Esophagus squamous epithelium (tissue), 5 donors: ENCODE measurements at places on chromosomes 5 and 9.

GRCh38 chr5:134029156-134029555 is 24.4 kb upstream of the VDAC1 start:
- no peak for DNase-seq

- no peak for DNase-seq
These were observed 45.1 kb downstream of the C9orf50 start for GRCh38 chr9:129575818-129576217.

GRCh38 chr9:4662989-4663792 is 1.1 kb downstream of the PLPP6 start:
- DNase-seq = no peak

DNA sequence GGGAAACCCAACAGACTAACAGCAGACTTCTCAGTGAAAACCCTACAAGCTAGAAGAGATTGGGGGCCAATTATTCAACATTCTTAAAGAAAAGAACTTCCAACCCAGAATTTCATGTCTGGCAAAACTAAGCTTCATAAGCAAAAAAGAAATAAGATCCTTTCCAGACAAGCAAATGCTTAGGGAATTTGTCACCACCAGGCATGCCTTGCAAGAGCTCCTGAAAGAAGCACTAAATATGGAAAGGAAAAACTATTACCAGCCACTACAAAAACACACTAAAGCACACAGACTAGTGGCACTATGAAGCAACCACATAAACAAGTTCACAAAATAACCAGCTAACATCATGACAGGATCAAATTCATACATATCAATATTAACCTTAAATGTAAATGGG is 131.1 kb downstream of the OR2K2 start:
- DNase-seq = no peak

GRCh38 chr9:134455934-134456755 is 129.9 kb downstream of the RXRA start:
- peak; percentile 40 for DNase-seq

GRCh38 chr9:20559231-20559890 is 62.9 kb downstream of the MLLT3 start:
- DNase-seq = no peak

GRCh38 chr9:96660692-96661248 is 5.7 kb upstream of the PRXL2C start:
- DNase-seq = no peak

- DNase-seq = no peak
These were observed 467 bp upstream of the PHF19 start for GRCh38 chr9:120877276-120878034.

DNA sequence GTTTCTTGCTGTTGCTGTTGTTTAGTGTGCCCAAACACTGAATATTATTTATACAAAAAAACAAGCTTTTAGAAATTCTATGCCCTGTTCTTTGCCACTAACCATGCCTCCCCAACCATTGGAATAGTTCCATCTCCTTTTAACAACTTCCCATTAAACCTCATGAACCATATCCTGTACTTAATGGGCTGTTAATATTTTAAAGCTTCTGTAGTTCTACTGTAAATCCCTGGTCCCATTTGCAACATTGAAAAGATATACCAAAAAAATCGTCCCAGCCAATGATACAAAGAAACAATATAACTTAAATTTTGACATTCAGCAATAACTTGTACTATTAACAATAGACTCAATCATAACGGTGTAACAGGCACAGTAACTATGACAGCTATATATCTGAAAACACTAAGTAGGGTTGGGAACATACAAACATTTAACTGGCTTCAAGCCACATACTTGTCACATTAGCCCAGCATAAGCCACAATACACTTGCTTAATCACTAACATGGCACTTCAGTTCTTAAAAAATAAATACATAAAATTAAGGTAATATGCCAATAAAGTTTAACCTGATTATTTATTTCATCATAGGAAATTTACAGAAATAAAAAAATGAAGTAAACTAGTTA is 86.1 kb downstream of the ADAMTS6 start:
- no peak for DNase-seq

- no peak for DNase-seq
These were observed 551.0 kb downstream of the ZNF608 start for GRCh38 chr5:124195411-124195810.

DNA sequence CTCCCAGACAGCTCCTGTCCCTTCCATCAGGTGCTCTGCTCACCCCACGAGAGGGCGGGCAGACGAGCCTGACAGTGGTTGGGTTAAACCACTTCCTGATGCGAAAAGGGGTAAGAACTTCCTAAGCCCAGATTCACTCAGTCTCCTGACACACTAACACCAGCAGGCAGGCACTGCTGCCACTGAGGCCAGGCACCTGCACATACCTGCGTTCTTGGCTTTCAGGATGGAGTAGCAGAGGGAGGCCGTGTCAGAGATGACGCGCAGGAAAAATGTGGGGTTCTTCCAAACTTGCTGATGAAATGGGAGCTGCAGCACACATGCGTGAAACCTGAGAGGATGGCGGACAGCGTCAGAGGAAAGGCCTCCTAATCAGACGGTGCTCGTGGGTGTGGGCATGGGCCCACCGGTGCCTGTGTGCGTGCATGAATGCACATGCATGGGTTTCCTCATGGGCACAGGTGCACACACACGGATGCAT is 29.9 kb downstream of the SLC6A18 start:
- DNase-seq = no peak

DNA sequence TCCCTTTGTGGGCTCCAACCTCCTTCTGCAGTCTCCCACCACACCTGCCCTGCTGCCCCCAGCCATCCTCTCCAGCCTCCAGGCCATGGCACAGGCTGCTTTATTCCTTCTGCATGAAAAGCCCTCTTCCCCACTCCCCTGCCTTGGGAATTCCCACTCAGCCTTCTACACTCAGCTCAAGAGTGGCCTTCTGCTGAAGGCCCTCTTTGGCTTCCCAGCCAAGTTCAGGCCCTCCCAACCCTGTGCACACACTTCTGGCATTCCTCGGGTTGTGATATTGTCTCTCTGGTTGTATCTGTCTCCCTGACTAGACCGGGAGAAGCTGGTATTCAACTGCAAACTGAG is 5.7 kb downstream of the SHB start:
- DNase-seq = no peak

- DNase-seq = no peak
These were observed 74.3 kb downstream of the ABCA1 start for GRCh38 chr9:104853683-104854082.

DNA sequence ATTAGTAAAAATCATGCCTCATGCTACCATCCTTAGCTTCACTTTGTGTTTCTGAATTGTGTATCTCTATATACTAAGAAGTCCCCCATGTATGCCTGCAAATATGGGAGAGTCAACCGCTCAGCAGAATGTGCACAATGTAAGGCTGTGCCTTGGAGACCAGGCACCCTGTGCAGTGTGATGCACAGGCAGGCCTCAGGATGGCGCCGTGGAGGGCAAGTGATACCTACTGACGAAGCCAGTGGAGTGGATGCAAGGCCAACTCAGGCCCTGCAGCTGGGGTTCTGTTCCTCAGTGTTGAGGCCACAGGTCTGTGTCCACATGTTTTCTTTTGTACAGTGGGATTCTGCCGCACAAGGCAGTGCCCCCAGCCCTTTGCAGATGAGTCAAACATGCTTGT is 28.4 kb downstream of the SYK start:
- DNase-seq = no peak

GRCh38 chr9:71858812-71859211 is 52.2 kb downstream of the ABHD17B start:
- DNase-seq = no peak

GRCh38 chr5:135376961-135377624 is 21.9 kb downstream of the MACROH2A1 start:
- DNase-seq = no peak

DNA sequence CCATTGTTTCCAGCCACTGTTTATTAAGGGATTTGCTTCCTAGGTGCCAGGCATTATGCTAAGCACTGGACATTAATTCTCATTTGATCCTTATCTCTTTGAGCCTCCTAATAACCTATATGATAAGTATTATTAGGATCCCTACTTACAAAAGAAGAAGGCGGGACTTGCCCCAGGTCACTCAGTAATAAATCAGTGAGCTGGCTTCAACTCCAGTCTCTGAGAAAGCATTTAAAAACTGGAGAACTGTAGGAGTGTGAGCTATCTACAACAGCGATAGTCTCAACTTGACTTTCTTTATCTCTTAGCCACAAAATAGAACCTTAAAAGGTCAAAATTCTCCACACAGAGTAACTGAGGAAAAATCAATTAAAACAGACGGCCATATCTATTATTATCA is 155.0 kb downstream of the GNAQ start:
- DNase-seq = no peak

DNA sequence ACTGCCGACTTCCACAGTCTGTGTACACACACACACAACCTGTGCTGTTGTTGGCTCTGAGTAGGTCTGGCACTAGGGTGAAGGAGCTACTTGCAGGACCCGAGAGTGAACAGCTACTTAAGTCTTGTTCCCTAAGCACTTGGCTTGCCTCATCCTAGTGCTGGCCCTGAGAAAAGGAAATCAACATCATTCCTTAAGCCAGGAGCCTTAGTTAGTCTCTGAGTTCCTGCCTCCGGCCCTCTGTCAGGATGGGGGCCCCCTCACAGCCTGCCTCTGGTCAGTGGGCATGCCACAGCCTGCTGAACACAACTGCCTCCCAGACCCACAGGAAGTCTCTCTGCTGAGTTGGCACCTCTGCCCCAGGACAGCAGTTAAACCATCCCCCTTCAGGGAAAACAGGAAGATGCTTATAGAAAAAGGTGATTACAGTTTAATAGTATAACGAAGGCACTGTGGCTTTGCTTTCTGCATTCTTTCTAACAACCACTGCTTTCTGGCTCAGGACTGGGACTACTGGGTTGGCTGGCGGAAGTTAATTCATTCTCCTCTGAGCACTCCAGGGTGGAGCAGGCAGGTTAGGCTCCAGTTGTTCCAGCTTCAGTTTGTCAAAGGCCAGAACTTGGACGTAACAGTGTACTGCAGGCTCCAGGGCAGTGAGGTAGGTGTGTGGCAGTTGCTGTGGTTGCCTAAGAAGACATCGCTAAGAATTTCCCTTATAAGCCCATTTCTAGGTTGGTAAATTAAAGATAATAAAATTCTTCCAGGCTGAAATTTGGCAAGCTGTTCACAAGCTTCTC is 2.8 kb downstream of the MAMDC2 start:
- no peak for DNase-seq

DNA sequence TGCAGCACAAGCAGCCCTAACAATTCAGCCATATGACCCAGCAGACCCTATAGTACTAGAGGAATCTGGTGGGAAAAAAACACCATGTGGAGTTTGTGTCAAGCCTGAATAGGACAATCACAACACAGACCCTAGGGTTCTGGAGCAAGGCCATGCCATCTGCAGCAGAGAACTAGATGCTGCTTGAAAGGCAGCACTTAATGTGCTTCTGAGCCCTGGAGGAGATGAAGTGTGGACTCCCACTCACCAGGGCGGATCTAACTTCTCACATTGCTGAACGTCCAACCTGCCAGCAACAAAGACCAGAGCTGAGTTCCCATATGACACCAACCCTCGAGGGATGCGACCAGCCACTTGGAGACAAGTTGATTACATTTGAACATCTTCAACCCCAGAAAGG is 43.2 kb downstream of the GABBR2 start:
- no peak for DNase-seq

GRCh38 chr5:109404428-109404960 is 5.3 kb downstream of the PJA2 start:
- DNase-seq = no peak

- no peak for DNase-seq
These were observed 322.1 kb downstream of the OSTF1 start for GRCh38 chr9:75410405-75410804.

DNA sequence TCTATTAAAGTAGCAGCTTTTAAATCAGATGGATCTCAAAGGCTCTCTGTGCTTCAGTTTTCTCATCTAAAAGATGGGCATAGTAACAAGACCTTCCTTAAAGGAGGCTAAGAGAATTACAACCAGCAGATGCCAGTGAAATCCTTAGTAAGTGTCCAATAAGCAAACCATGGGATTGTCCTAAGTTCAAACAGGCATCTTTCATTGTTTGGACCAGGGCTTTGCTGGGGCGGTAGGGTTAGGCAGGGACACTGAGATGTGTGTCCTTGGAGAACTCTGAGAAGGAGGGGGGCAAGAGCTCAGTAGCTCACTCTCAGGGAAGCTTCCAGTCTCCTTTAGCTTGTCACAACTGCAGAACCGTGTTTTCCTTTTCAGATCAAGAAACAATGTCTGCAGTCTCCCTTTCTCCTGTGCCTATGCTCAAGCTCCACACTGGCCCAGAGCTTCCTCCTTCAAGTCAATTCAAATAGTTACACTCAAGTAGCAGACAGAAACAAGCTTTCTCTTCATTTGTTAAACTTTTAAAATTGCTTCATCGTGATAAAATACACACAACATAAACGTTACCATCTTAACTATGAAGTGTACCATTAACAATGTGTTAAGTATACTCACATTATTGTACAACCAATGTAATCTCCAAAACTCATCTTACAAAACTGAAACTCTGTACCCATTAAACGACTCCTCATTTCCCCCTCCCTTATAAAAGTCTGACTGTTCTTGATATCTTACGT is 216.2 kb downstream of the PIK3R1 start:
- no peak for DNase-seq

- DNase-seq = no peak
These were observed 97.2 kb upstream of the LMX1B start for GRCh38 chr9:126516561-126516935.

DNA sequence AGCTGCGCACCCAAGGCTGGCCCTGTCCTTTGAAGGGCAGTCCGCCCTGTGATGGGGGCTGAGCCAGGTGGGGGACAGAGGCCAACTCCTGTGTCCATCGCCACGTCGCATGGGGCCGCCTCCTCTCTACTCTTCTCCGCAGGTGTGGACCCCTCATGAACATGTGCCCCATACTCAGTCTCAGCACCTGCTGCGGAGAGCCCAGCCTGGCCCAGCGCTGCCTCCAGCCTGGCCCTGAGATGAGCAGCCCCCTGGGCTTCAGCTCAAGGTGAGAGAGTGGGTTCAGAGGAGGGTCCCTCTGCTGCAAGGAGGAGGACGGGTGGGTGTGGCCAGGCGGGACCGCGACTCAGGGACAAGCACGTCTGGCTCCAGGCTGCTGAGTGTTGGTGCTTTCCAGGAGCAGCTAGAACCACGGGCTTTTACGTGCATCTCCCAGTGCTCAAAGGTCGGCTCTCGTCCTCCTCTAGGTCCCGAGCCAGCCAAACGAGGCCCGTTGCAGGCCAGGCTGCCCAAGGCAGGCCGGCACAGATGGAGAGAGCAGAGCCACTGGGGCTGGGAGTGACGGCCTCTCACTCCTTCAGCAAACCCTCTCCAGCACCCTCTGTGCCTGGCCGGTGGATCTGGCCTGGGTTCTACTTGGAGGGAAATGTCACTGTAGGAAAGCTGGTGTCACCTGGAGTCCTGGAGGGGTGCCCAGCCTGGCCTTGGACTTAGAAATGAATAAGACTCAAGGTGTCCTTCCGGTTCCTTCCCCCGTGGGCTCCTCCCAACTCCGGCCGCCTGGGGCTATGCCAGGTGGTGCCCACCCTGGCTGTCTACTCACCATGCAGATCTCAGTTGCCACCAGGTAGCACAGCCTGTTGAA is 48.9 kb upstream of the RNF130 start:
- DNase-seq = no peak

DNA sequence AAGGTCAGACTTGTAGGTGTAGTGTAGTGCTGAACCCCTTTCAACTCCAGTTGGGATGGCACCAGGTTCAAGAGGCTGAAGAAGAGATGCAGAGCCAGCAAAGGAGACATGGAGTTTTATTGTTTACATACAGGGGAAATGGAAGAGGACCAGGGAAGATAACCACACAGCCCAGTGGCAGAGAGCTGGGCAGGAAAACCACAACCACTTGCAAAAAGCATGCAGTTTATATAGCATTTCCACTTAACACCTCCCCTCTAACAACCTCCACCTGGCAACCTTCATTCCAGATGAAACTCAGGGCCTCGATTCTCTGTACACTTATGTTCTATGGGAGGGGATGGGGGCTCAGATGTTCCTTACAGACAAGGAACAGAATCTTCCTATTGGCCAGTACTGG is 56.9 kb downstream of the SNX24 start:
- no peak for DNase-seq
